ENCODE measurements at places on chromosomes 13 and 19. TPM values are rescaled to one million over a fixed set of nuclear protein-coding genes. Genes with fewer than 3 reads are reported as not detected.

The OLFM4 gene
- total RNA-seq, result 0.54 TPM

The BRME1 gene
- 1.2 TPM for total RNA-seq

The ZNF433 gene
- 7.4 TPM for total RNA-seq

The ATP4B gene
- total RNA-seq, result not detected

The ZNF135 gene
- 0.46 TPM for total RNA-seq

The TRPC4 gene
- not detected for total RNA-seq

The CELF5 gene
- 1.6 TPM for total RNA-seq

The CYP2B6 gene
- 360 TPM for total RNA-seq

The SOHLH2 gene
- not detected for total RNA-seq

The GPC5 gene
- total RNA-seq, result 0.98 TPM

The KLHL1 gene
- not detected for total RNA-seq

DNA sequence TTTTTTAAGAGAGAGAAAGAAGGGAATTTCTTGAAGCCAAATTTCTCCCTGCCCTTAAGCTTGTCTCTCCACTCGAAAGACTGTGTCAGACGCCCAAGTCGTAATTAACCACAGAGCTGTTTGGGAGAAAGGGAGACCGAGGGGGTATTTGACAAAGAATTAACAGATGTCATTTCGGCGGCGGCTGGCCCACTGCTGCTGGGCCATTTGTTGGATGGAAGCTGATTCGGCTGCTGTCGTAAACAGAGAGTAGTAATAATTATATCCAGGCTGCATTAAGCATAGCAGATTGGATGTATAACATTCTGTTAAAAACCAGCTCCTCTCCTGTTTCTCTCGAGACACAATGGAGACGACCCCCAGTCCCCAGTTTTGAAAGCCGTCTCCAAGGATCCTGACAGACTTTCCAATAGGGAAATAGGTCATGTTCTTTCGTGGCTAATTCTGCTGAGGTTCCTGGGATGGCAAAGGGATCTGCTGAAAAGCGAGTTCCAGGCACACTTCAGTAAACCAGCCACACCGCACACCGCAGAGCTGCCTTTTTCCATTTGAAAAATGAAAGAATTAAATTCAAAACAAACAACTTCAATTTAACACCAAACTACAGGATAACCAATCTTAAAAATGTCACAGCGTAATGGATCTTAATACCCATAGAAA is 71.5 kb downstream of the KCTD15 start:
- no peak for DNase-seq
- H3K4me1 ChIP-seq, result no peaks in the 10 kb centered on the region

DNA sequence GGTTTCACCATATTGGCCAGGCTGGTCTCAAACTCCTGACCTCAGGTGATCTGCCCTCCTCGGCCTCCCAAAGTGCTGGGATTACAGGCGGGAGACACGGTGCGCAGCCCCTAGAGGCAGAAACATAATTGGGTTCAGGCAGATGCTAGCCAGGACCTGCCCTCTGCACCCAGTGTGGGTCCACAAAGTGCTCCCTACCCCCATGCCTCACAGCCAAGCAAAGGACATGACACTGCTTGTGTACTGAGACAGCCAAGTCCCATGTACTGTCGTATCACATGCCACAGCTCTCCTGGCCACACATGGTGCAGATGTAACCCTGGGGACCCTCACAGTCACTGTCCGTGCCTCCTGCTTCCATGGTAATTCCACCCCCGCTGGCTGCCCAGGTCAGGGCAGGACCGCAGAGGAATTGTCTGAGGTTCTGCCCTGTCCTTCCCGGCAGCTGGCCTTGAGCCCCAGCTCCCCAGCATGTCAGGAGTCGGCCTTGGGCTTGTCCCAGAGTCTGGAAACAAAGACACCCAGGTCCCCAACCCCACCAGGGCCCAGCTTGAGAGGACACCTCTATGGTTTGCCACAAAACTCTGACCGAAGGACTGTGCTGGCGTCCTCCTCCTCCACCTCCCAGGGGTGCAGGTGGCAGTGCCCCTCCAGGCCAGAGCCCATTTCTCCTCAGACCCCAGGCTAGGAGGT is 7.6 kb downstream of the PRR36 start:
- H3K27ac ChIP-seq, result no peak overlapping the region
- H3K4me3 ChIP-seq, result no peak overlapping the region
- DNase-seq, result no peak
- H3K36me3 ChIP-seq, result no peaks in the 10 kb centered on the region

GRCh38 chr19:876780-877314 is 16.1 kb downstream of the MED16 start:
- H3K27me3 ChIP-seq, result no peaks in the 10 kb centered on the region
- H3K36me3 ChIP-seq, result peaks cover 15% of the 10 kb centered on the region
- H3K27ac ChIP-seq, result no peak overlapping the region
- DNase-seq, result no peak
- H3K4me1 ChIP-seq, result no peaks in the 10 kb centered on the region

- no peaks in the 10 kb centered on the region for H3K36me3 ChIP-seq
- peaks cover 5% of the 10 kb centered on the region for H3K4me1 ChIP-seq
- H3K27ac ChIP-seq, result no peak overlapping the region
- no peaks in the 10 kb centered on the region for H3K27me3 ChIP-seq
- DNase-seq, result no peak
Measured at GRCh38 chr13:112254061-112254818, 121.9 kb upstream of the SPACA7 start.

DNA sequence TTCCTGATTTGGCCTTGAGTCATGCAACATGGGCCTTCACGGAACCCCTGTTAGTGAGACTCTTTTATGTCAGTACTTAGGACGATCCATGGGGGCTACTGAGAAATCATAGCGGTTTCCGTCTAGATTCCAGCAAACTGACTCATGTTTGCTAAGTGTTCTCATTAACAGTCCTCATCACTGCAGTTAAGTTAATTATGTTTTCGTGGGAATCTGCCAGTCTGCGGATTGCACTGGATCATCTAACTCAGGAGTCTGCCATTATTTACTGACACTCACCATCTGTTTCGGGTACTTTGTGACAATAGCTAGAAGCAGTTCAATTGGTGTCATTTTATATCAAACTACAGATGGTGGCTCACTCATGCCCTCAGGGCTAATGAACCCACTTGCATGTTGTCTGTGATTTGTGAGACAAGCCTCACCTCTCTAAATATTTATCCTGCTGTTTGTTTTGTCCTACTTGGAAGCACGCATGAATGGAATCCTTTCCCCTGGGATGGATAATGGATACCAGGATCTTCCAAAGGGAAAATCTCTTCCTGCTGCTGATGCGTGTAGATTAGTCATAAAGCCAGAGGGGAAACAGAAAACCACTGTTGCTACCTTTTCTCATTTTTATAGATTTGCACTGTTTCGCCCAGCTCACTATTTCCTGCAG is 61.8 kb downstream of the RAB20 start:
- no peak overlapping the region for H3K27ac ChIP-seq
- no peaks in the 10 kb centered on the region for H3K36me3 ChIP-seq

GRCh38 chr13:52371736-52372247 is 34.2 kb downstream of the THSD1 start:
- H3K4me3 ChIP-seq, result no peak overlapping the region
- no peaks in the 10 kb centered on the region for H3K27me3 ChIP-seq
- no peak for DNase-seq
- no peaks in the 10 kb centered on the region for H3K4me1 ChIP-seq
- no peaks in the 10 kb centered on the region for H3K36me3 ChIP-seq

- H3K27ac ChIP-seq, result no peak overlapping the region
- no peaks in the 10 kb centered on the region for H3K4me1 ChIP-seq
- H3K4me3 ChIP-seq, result no peak overlapping the region
- no peaks in the 10 kb centered on the region for H3K36me3 ChIP-seq
Measured at GRCh38 chr19:34243876-34244578, 10.3 kb upstream of the GARRE1 start.

GRCh38 chr13:78638216-78638615 is 20.7 kb downstream of the OBI1 start:
- no peak overlapping the region for H3K27ac ChIP-seq
- no peaks in the 10 kb centered on the region for H3K4me1 ChIP-seq
- DNase-seq, result no peak
- no peaks in the 10 kb centered on the region for H3K27me3 ChIP-seq
- H3K4me3 ChIP-seq, result no peak overlapping the region

- no peak for DNase-seq
- no peak overlapping the region for H3K4me3 ChIP-seq
- no peaks in the 10 kb centered on the region for H3K36me3 ChIP-seq
Measured at GRCh38 chr19:49749055-49749716, 13.9 kb downstream of the TSKS start.

- no peak overlapping the region for H3K27ac ChIP-seq
- H3K36me3 ChIP-seq, result no peaks in the 10 kb centered on the region
- peak; percentile 54 for DNase-seq
- no peaks in the 10 kb centered on the region for H3K4me1 ChIP-seq
- H3K27me3 ChIP-seq, result no peaks in the 10 kb centered on the region
Measured at GRCh38 chr13:29936051-29936813, 85.8 kb upstream of the UBL3 start.

- H3K27ac ChIP-seq, result no peak overlapping the region
- no peak for DNase-seq
- H3K4me3 ChIP-seq, result no peak overlapping the region
- H3K27me3 ChIP-seq, result no peaks in the 10 kb centered on the region
- no peaks in the 10 kb centered on the region for H3K36me3 ChIP-seq
Measured at GRCh38 chr13:109273326-109273751, 513.0 kb downstream of the IRS2 start.

GRCh38 chr13:90717451-90717936 is 630.0 kb upstream of the MIR17HG start:
- H3K27ac ChIP-seq, result no peak overlapping the region
- DNase-seq, result no peak
- no peak overlapping the region for H3K4me3 ChIP-seq
- H3K36me3 ChIP-seq, result no peaks in the 10 kb centered on the region
- H3K4me1 ChIP-seq, result no peaks in the 10 kb centered on the region

- no peaks in the 10 kb centered on the region for H3K4me1 ChIP-seq
- no peak overlapping the region for H3K4me3 ChIP-seq
- peaks cover 12% of the 10 kb centered on the region for H3K36me3 ChIP-seq
- H3K27me3 ChIP-seq, result no peaks in the 10 kb centered on the region
- DNase-seq, result peak; percentile 57
Measured at GRCh38 chr19:6705931-6706632, 14.4 kb downstream of the C3 start.

DNA sequence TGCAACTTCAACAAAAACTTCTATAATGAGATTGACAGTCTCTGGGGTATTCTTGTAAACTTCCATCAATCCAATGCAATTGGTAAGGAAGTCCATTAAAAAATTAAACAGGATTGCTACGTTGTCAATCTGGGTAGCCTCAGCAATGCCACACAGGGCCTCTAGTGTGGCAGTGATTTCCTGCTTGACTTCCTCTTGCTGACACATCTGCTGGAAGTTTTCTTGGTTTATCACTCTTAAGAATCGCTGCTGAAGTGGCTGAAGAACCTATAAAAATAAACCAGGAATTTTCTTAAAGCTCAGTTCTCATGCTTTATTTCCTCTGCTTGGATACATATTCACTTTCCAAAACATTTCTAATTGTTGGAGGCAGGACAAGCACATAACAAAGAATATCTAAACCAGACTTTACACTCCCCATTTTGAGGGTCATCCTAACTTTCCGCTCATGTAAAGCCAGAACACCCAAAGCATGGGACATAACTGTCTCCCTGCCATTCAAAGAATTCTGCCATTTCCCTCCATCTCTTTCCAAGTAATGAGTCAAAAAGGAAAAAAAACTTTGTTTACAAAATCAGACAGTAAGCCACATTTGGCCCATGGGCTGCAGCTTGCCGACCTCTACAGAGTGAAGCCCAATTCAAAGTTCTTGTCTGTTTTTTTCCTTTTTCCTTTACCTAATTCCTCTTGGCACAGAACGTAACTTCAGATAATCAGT is 23.2 kb upstream of the EEF1AKMT1 start:
- no peak for DNase-seq
- H3K27ac ChIP-seq, result no peak overlapping the region
- H3K27me3 ChIP-seq, result no peaks in the 10 kb centered on the region
- H3K4me3 ChIP-seq, result no peak overlapping the region
- no peaks in the 10 kb centered on the region for H3K4me1 ChIP-seq
- peaks cover 4% of the 10 kb centered on the region for H3K36me3 ChIP-seq

DNA sequence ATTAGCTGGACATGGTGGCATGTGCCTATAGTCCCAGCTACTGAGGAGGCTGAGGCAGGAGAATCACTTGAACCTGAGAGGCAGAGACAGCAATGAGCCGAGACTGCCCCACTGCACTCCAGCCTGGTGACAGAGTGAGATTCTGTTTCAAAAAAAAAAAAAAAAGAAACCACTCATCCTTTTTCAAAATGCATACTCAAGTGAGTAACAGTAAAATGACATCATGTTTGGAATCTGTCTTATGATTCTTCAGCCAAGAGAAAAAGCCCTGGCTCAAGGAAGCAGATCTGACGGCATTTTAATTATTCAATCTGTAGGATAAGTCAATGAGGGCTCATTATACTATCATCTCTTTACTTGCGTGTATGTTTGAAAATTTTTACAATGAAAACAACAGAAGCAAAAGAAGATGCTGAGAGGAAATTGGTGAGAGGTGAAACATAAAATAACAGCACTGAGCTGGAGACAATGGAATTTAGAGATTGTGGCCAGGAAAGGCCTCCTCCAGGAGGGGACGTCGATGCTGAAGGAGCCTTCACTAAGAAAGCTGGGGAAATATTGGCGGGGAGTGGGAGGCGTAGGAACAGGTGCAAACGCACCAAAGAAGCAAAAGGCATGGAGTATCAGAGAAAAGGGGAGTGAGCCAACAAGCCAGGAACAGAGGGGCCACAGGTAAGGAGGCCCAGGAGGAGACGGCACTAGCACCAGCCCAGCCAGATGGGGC is 12.9 kb upstream of the CCNE1 start:
- no peak for DNase-seq
- H3K27me3 ChIP-seq, result no peaks in the 10 kb centered on the region
- no peaks in the 10 kb centered on the region for H3K4me1 ChIP-seq
- no peak overlapping the region for H3K27ac ChIP-seq

DNA sequence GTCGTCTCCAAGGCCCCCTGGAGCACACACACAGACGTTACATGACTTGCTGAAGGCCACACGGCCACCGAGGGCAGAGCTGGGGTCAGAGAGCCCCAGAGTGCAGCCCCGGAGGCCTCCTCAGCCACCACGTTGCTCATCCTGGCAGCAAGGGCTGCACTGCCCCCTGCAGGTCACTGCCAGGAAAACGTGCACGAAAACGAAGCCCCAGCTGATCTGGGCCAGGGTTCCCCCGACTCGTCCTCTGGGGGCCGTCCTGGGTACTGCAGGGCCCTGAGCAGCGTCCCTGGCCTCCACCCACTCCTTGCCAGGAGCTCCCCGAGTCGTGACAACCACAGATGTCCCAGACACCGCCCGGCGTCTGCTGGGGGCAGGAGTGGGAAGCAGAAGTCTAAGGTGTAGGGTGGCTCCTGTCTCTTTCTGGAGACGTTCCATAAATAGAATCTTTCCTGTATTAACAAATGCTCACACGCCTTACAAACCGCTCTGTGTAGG is 3.4 kb downstream of the TPGS1 start:
- DNase-seq, result peak; percentile 73
- no peaks in the 10 kb centered on the region for H3K27me3 ChIP-seq
- H3K36me3 ChIP-seq, result no peaks in the 10 kb centered on the region
- peaks cover 5% of the 10 kb centered on the region for H3K4me1 ChIP-seq

Measured in right lobe of liver (tissue), 6 donors.